ENCODE measurements at places on chromosomes 4 and X.

- no peak for DNase-seq
Measured at GRCh38 chr4:89483833-89484232, 176.2 kb upstream of the GPRIN3 start.

GRCh38 chr4:6755088-6755753 is 27.3 kb upstream of the KIAA0232 start:
- no peak for DNase-seq

GRCh38 chrX:47293106-47293505 is 60.3 kb downstream of the USP11 start:
- no peak for DNase-seq

GRCh38 chrX:124333862-124334261 is 1.4 kb downstream of the TEX13D start:
- no peak for DNase-seq

DNA sequence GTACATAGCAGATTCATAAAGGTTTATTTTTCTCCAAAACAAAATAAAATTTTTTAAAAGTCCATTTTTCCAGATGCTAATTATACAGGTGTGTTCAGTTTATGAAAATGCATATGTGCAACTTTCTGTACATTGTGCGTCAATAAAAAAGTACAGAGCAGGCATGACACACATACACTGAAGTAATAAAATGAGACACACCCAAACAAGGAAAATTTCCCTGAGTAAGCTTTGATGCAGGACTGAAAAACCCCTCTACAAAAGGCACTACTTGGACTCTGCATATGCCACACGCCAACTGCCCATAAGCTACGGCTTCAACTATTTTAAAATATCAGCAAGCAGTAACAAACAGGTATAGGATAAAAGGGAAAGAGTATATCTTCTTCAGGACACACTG is 13.8 kb downstream of the ARAP2 start:
- DNase-seq = no peak

DNA sequence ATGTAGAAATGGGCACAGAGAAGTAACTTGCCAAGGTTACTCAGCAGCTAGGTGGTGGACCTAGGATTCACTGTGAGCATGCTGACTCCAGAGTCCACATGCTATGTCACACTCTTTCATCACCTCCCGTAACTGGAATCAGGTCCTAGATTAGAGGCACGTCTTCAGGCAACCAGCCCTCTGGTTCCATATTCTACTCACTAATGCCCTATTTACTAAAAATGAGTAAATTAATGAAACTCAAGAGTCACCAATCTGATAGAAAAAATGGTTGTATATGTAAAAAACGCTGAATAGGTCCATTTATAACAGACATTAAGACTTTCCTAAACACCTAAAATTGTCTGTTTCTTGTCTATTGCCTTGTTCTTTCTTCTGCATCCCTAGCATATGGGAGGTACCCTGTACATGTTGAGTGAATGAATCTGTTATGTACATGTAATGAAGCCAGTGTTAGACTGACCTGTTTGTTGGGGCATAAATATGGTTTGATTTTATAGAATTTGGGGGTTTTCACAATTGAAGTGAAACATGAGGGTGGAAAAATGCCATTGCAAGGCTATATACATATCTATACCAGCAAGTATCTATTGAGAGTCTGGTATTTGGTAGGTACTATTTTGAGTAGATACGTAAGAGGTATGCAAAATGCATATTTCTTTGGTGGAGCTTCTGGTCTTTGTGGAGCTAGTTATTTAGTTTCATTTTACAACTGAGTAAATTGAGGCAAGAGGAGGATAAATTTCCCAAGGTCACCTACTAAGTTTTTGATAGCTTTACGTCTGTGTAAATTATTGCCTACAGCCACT is 7.5 kb upstream of the RUFY3 start:
- no peak for DNase-seq

- DNase-seq = no peak
Measured at GRCh38 chr4:74793757-74794381, 454 bp downstream of the BTC start.

- no peak for DNase-seq
Measured at GRCh38 chrX:134969726-134970125, 21.1 kb upstream of the SMIM10 start.

DNA sequence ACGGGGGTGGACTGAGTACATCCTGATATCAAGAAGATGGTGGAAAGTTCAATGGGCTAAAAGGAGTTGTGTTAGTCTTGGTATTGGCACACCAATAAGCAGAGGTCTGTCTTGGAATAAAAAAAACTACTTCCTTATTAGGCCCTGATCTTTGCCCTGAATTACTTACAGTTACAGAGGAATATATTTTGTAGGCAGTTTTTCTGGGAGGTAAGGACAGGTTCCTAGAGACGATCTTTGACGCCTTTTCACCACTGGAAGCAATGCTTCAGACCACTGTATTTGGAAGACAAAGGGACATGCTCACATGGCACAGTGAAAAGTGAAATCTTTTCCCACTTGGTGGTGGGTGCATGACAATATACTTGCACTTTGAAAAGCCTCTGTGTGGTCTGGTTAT is 618 bp upstream of the XK start:
- no peak for DNase-seq

All from effector CD4-positive, alpha-beta T cell (primary cell).